Fibroblast of lung (primary cell): ENCODE measurements at places on chromosomes 2 and 18. TPM values are rescaled to one million over a fixed set of nuclear protein-coding genes. Genes with fewer than 3 reads are reported as not detected.
A peak's percentile ranks its signal among the peaks of the same experiment; 100 is the strongest.

DNA sequence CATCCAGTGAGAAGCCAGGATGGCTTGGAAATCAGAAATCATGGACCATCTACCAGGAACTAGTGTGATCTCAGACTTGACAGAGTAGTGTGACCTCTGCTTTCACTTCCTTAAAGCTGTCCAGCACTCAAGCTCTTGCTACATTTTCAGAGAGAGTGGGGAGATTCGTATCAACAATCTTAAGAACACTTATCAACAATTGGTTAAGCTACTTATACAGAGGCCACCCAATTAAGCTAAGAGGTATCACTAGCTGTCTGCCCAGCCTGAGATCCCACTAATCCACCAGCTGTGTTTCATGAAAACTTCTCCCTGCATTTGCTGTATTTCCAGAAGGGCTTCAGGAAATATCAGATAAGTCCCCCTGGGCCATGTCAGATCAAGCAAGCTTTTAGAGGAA is 4.2 kb downstream of the RPRM start:
- no peak for DNase-seq

DNA sequence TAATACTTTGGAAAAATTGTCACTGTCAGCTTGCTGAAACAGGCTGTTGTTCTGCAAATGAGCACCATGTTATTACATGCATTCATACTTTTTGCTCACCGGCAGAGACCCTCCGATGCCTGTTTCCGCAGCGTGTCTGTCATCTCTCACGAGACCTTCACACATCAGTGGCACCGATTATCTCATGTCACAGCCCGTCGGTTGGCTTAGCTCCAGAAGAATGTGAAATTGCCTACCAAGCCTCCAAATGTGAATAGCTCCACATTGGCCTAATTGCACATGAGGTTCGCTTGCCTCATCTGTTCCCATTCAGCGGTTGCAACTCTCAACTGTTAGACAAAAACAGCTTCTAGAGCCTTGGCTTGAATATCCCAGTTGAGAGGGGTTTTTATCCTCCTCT is 233.0 kb downstream of the ACTR3 start:
- DNase-seq = no peak

Gene LBX2
- 1.5 and 3.0 TPM in 2 replicates for total RNA-seq

Gene C1QL2
- total RNA-seq = not detected in 2 replicates

Gene CRYBA2
- not detected in 2 replicates for total RNA-seq

GRCh38 chr2:43109261-43109743 is 117.1 kb downstream of the ZFP36L2 start:
- DNase-seq = no peak

DNA sequence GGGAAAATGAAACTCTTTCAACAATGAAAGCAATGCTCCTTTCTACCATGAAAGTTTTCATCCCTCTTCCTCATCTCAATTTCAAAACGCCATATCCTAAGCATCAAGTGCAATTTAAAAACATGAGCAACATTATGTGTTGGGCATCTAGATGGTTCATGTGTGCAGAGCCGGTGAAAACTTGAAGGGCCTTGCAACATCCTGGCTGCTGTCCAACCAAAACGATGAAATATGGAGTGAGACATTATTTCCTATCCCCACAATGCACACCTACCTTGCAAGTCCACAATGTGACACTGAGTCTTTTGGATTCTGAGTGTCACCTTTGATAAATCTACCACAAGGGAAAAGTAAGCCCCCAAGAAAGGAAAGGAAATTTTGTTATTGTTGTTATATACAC is 110.0 kb downstream of the NCKAP5 start:
- DNase-seq = peak; percentile 24

DNA sequence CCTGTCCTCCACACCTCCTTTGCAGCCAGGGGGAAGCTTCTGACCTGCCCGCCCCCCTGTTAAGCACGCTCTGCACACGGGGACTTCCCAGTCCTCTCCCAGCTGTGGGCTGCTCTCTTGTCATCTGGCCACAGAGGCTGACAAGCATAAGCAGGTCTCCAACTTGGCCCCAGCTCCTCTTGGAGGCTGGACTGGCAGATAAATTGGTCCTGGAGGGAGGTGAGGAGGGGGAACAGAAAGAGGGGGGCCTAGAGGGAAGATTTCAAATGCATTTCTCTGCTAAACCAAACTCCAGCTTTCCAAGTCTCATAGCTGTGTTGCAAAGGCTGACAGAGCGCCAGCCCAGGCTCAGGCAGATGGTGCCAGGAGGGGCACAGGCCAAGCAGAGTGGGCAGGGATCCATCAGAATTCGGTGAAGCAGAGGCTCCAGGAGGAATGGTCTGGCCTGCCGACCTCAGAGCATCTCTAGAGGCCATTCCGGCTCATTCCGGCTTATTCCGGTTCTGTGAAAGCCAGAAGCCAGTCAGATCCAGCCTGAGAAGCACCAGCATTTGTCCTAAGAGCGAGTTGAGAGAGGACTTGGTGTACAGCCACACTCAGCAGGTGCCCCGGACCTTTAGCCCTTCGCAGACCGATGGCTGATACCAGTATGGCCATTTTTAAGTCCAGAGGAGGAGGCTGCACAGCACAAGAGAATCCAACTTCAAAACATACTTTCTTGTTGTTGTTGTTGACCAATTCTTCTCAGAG is 508.9 kb upstream of the MYT1L start:
- DNase-seq = no peak

GRCh38 chr2:40032650-40033319 is 253.7 kb upstream of the THUMPD2 start:
- peak; percentile 56 for DNase-seq

- no peak for DNase-seq
Measured at GRCh38 chr2:85761946-85762345, 8.2 kb downstream of the ATOH8 start.

Gene DUSP19
- 5.1 and 7.4 TPM in 2 replicates for total RNA-seq

DNA sequence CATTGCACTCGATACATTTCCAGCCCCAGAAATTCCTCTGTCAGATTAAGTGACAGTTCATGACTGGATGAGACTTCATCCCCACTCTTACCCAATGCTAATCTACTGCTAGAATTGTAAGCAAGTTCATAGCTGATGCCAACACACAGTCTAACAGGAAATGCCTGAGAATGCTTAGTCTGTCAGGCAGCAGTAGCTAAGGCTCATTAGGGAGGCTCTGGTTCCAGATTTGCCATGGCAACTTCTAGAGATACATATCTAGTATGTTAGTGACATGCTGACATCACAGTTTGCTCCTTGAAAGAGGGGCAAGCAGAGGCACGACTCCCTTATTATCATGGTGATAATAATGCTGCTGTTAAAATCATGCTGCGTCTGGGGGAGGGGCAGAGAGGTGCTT is 198.4 kb downstream of the RBM43 start:
- peak; percentile 81 for DNase-seq

DNA sequence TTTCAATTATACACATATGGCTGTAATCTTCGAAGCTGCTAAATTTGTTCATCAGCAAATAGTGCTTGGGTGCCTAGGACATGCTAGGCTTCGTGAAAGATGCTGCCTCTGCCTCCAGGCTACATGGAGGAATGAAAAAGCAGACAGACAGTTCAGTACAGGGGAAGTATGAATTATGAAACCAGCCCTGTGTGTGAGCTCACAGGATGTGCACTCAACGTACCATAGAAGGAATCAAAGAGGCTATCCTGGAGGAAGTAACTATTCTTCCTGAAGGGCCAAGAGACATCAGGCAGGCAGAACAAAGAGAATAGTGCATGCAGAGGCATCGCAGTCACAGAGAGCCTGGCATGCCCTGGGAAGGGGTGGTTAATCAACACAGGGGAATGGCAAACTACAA is 61.4 kb downstream of the DYM start:
- no peak for DNase-seq

- no peak for DNase-seq
Measured at GRCh38 chr18:74154716-74155115, 6.4 kb downstream of the TIMM21 start.

GRCh38 chr18:64031411-64031810 is 61.5 kb downstream of the SERPINB8 start:
- DNase-seq = no peak

DNA sequence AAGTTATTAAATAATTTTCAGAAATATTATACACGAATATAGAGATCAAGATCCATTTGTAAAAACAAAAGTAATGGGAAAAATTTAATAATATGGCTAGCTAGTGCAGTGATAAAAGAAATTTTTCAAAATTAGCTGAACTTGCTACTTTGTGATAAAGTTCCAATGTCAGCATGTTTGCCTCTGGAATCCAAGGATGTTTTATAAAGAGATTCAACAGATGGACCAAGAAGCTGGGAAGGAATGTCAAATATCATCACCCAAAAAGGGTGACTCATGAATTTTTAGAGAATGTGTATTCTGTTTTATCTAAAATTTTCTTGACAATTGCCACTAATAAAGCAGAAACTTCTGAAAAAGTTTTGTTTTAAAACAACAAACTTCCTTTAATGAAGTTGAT is 95.3 kb downstream of the FSIP2 start:
- peak; percentile 19 for DNase-seq

DNA sequence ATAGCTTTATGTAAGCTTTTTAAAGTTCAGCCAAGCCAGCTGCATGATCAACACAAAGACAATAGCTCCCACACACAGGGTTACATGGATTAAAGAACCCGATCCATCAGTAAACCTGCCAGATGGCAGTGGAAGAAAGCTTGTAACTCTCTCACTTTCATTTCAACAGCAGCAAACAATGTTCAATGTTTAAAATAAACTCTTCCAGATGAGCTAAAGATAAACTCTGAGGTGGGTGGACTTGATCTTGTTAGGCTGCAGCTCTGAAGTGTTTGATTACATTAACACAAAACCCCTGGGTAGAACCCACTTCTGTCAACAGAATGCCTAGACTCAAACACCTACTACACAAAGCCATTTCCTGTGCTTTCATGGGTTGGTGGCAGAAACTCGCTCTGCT is 13.9 kb downstream of the RDH14 start:
- no peak for DNase-seq

GRCh38 chr2:122009561-122009960 is 254.1 kb downstream of the TSN start:
- no peak for DNase-seq

Gene SRD5A2
- total RNA-seq = not detected in 2 replicates

- peak; percentile 63 for DNase-seq
Measured at GRCh38 chr18:48030616-48031480, 100.4 kb upstream of the SMAD2 start.

DNA sequence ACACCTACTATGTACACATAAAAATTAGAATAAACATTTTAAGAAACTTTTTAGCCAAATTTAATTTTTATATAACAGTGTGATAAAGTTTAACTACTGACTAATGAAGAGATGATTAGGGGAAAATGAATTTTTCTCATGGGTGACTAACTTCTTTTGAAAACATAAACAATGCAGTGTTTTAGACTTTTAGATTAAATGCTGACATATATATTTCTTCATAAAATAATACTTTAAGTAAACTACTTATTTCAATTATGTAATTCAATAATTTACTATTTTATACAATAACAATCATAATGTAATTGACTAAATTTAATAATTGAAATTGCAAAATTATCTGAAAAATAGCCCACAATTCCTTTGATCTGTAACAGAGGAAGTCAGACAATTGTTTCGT is 233.3 kb upstream of the PXDN start:
- no peak for DNase-seq

Gene NMS
- not detected in 2 replicates for total RNA-seq

Gene C2orf15
- under 0.01 TPM in 1 of 2 replicates, not detected in the other for total RNA-seq

Gene LYPD6B
- total RNA-seq = not detected in 2 replicates

GRCh38 chr18:42620657-42621056 is 494.8 kb downstream of the RIT2 start:
- DNase-seq = no peak
